Renal cortical epithelial cell (primary cell): ENCODE measurements at places on chromosomes 2 and 18.

- peak; percentile 20 for DNase-seq
These were observed 169.7 kb upstream of the NOSTRIN start for GRCh38 chr2:168632709-168633121.

DNA sequence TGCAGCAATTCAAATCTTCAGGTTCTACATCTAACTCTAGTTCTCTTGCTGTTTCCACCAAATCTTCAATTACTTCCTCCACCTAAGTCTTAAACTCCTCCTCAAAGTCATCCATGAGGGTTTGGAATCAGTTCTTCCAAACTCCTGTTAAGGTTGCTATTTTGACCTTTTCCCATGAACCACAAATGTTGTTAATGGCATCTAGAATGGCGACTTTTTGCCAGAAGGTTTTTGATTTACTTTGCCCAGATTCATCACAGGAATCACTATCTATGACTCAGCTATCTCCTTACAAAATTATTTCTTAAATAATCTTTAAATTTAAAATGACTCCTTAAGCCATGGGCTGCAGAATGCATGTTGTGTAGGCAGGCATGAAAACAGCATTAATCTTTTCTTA, 368.9 kb upstream of the TNP1 start:
- no peak for DNase-seq

DNA sequence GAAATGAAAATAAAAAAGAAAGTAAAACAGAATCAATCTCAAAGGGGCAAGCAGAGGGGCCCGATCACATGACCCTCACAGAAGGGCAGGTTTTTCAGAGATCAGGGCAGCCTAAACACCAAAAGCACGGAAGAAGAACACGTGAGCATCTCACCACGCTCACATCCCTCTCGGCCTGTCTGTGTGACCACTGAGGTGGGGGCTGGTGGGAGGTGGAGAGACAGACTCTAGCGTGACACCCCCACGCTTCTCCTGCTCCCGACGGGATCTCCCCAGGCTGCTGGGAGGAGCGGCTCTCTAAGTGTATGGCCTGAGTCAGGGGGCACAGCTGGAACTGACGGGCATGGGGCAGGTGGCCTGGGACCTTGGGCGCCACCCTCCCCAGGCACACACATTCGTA, 23.5 kb upstream of the MTERF4 start:
- no peak for DNase-seq

DNA sequence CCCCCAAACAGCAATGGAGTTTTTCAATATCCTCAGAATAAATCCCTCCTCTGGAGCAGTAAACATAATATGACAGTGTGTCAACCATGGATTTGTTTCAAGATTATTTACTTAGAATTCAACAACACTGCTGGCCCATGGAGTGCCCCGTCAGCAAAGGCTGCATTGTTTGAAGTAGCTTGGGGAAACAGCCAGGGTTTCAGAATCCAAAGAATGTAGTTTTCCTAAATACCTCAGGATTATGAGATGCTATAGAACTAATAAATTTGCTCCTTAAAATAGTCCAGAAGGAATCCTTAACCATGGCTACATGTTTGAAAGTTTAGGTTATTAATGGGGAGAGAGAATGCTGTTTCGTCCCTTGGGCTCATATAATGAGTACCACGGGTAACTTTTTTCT, 13.1 kb upstream of the CETN1 start:
- no peak for DNase-seq

- DNase-seq: peak; percentile 71
These were observed 15.3 kb downstream of the WNT10A start for GRCh38 chr2:218895759-218896500.

GRCh38 chr18:61284039-61284438, 49.2 kb upstream of the CDH20 start:
- no peak for DNase-seq

- DNase-seq: no peak
These were observed 134.1 kb upstream of the MC4R start for GRCh38 chr18:60506682-60507081.

- DNase-seq: peak; percentile 84
These were observed 282.7 kb downstream of the PARD3B start for GRCh38 chr2:204827701-204828590.

- peak; percentile 52 for DNase-seq
These were observed 199.0 kb downstream of the LPIN1 start for GRCh38 chr2:11945139-11946126.

- no peak for DNase-seq
These were observed 28.2 kb upstream of the ATG16L1 start for GRCh38 chr2:233223059-233223894.

GRCh38 chr2:234950730-234951663, 820 bp upstream of the SH3BP4 start:
- no peak for DNase-seq

- DNase-seq: no peak
These were observed 212.5 kb downstream of the ZFP36L2 start for GRCh38 chr2:43013821-43014345.

- no peak for DNase-seq
These were observed 40.2 kb downstream of the EFR3B start for GRCh38 chr2:25082002-25082622.

- no peak for DNase-seq
These were observed 302.9 kb downstream of the LRRTM1 start for GRCh38 chr2:80001701-80002101.

DNA sequence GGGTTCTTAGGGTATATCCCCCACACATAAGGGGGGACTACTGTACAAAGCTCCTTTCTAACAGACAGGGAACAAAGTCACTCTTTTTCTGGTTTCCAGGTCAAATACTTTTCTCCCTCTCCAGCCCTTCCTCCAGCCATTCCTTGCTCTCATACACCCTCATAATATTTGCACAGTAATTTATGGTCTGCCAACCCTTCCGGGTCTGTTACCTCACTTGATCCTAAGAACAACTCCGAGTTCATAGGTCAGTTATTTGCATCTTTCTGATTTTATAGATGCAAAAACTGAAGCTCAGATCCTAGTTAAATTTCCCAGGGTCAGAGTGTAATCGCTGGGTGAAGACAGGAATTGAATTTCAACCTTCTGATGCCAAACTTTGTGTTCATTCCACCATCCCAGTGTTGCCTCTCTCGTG, 14.8 kb upstream of the MATN3 start:
- DNase-seq: no peak

- DNase-seq: no peak
These were observed 596.4 kb upstream of the VRK2 start for GRCh38 chr2:57450170-57450569.

- DNase-seq: no peak
These were observed 1322.9 kb upstream of the TMEFF2 start for GRCh38 chr2:193517615-193518014.

- no peak for DNase-seq
These were observed 119.0 kb downstream of the CERS6 start for GRCh38 chr2:168574856-168575630.

DNA sequence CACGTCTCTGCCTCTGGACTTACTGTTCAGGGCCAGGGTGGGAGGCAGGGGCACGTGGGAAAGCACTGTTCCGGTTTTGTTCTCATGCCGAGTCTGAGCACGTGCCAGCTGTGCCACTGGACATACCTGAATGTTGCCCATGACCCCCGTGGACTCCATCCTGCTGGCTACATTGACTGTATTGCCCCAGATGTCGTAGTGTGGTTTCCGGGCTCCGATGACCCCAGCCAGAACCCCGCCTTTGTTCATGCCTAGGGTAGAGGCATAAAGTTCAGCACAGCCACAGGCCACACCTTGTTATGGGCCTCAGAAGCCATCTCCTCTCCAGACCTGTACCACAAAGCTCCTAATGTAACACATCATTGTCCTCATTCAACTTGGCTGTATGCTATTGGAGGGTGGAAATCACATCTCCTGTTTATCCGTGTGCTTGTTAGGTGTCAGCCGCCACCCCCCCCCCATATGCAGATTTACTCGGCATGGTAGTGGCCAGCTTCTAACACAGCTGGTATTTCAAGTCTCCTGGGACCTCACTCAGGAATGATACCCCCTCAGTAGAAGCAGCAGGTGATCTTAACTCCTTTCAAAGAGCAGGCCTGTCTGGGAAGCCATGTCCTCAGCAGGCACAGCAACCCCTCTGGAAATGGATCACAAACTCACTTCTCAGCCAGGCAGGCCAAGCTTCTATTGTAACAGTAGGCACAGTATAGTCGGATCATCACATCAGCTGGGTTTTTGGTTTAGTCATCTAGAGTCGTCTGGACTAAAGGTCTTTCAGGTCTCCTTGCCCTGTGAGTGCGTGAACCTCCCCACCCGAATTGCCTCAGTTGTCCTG, 27.6 kb downstream of the CENPO start:
- DNase-seq: no peak

- no peak for DNase-seq
These were observed 11.0 kb upstream of the PLB1 start for GRCh38 chr2:28484835-28485234.

GRCh38 chr2:2101924-2102323, 229.2 kb downstream of the MYT1L start:
- DNase-seq: no peak

DNA sequence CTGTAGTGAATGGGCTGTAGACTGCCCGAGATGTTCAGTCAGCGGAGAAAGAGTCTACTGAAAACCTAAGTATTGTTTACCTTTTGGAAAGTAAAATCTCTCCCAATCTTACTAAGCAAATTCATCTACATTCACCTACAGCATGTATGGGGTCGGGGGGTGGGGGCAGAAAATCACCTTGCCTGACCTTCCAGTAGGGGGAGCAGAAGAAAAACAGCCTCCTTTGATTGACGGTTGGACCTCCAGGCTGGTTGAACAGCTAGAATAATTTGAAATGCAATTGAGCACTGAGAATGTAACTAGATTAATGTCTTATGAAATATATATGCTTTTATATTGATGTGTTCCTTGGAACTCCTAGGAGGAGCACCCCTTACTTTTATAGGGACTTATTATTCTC, 10.0 kb downstream of the LRATD1 start:
- DNase-seq: no peak

GRCh38 chr2:192969055-192969454, 774.3 kb upstream of the TMEFF2 start:
- DNase-seq: no peak

- no peak for DNase-seq
These were observed 1077.1 kb upstream of the CELF4 start for GRCh38 chr18:38642711-38643110.

GRCh38 chr2:230202430-230203109, 17.2 kb downstream of the SP110 start:
- DNase-seq: no peak

DNA sequence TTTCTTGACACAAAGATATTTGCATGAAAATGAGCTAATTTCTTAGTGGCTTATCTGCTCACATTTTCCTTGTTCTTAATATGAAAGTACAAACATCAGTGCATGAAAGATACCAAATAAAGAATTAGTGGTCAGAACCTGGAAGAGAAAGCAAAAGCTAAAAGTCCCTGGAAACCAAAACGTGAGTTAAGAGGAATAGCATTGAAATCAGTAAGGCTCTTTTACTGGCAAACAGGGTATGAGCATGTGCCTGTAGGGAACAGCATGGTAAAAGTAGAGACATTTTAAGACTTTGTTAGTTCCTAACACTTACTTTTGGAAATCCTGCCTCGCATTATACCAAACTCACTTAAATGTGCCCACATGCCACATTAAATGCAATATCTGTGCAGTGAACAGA, 31.9 kb upstream of the CWC22 start:
- no peak for DNase-seq

- no peak for DNase-seq
These were observed 57.3 kb upstream of the CYP26B1 start for GRCh38 chr2:72204786-72205503.

- no peak for DNase-seq
These were observed 110.9 kb downstream of the GALR1 start for GRCh38 chr18:77360315-77361190.
